ENCODE measurements at places on chromosomes 1 and 21.

GRCh38 chr1:229030630-229031029, 240.3 kb upstream of the RAB4A start:
- no peak for DNase-seq

DNA sequence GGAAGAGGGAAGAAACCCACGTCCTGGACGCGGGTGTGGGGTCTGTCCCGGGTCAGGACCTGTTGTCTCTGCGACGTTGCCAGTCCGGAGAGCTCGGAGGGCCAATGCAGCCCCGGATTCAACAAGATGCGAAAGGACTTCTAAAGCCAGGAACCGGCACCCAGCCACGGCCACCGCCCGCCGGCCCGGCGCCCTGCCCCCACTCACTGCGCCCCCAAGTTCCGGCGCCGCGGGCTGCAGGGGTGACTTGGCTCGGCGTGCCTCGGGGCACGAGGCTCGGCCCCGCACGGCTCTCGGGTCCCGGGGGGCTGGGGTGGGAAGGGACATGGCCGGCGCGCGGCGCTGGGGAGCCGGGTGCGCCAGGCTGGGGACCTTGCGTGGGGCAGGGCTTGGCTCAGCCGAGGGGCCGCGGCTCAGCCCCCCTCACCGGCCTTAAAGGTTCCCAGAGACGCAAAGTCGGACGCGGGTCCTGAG, 51.8 kb upstream of the H6PD start:
- no peak for DNase-seq

GRCh38 chr1:89938171-89939055, 56.5 kb upstream of the ZNF326 start:
- DNase-seq = peak; percentile 65

- no peak for DNase-seq
These were observed 23.0 kb downstream of the LRRC3 start for GRCh38 chr21:44478124-44478800.

DNA sequence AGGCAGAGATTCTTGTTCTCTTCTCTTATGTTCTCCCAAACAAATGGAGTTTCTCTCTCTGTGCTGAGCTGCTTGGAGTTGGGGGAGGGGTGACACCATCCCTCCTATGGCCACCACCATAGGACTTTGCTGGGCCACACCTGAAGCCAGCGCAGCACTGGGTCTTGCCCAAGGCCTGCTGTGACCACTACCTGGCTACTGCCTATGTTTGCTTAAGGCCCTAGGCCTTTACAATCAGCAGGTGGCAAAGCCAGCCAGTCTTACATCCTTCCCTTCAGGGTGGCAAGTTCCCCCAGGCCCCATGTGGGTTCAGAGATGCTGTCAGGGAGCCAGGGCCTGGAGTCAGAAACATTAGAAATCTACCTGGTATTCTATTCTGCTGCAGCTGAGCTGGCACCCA, 6.3 kb upstream of the MTARC2 start:
- no peak for DNase-seq

DNA sequence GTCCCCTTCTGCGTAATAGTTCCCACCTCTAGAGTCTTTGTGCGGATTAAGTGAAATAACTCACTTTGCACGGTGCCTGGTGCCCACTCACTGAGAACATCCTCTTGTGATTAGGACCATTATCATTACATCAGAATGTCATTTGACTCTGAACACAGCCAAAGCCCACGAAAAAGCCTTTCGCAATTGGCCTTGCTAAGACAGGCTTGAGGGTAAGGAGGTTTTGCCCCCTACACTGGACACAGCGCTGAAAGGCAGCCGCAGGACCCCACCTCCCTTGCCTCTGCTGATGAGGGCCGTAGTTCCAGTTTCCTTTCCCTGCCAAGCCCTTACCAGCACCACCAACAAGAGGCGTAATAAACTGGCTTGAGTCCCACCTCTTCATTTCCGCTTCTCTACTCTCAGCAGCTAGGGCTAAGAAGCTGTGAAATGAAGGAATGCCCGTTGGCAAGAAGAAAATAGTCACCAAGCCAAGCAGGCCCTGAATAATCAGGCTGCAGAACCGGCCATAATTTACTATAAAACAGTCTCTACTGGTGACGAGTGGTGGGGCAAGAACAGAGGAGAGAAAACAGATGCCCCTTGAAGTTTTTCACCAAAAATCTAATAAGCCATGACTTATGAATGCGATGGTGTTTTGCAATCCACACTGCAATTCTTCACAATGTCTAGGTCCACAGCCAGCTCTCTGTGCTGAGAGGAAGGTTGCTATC, 53.1 kb downstream of the SH3GLB1 start:
- DNase-seq = peak; percentile 97

GRCh38 chr1:91621360-91621759, 120.7 kb downstream of the CDC7 start:
- DNase-seq = no peak

DNA sequence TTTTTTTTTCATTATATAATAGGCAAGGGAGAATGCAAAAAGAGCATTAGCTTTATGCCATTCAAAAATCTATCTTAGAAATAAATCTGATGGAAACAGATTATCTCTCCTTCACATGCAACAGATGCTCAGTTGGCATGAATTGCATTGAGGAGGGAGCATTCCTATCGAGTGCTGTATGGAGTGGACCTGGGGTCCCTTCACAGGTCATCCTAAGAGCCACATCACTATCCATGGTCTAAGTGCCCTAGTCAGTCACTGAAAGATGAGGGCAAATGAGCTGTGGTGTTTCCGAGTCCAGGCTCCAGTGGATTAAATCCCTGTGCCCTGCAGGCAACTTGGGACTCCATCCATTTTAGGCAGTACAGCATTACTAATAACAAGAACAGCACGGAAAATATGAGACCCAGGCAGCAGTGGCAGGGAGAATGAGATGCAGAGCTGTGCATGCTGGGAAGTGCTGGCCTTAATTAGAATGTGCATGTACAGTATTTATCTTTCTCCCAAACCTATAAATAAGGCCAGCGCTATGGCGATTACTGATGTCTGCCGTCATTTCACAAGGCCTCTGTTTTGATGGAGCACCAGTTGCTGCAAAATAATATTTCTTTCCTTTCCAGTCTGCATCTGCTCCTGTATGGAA, 512.3 kb upstream of the PLXNA2 start:
- DNase-seq = no peak

DNA sequence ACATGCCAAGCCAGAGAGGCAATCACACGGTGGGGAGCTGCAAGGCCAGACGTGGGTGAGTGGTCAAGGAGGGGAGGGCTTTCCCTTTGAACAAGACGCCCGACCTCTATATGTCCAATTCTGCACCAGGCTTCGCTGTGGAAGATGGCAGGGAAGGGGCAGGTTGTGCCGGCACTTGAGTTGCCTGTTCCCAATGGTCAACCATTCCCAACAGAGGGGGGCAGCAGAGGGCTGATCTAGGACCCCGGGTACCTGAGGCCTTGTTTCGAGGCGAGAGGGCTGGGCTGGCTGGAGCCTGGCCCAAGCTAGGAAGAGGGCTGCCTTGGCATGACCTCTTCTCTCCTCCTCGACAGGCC, 64.9 kb downstream of the TMEM53 start:
- DNase-seq = peak; percentile 60

GRCh38 chr1:21234779-21235178, 55.5 kb downstream of the ECE1 start:
- DNase-seq = peak; percentile 56

- DNase-seq = peak; percentile 71
These were observed 4.5 kb upstream of the IER5 start for GRCh38 chr1:181083842-181084605.

DNA sequence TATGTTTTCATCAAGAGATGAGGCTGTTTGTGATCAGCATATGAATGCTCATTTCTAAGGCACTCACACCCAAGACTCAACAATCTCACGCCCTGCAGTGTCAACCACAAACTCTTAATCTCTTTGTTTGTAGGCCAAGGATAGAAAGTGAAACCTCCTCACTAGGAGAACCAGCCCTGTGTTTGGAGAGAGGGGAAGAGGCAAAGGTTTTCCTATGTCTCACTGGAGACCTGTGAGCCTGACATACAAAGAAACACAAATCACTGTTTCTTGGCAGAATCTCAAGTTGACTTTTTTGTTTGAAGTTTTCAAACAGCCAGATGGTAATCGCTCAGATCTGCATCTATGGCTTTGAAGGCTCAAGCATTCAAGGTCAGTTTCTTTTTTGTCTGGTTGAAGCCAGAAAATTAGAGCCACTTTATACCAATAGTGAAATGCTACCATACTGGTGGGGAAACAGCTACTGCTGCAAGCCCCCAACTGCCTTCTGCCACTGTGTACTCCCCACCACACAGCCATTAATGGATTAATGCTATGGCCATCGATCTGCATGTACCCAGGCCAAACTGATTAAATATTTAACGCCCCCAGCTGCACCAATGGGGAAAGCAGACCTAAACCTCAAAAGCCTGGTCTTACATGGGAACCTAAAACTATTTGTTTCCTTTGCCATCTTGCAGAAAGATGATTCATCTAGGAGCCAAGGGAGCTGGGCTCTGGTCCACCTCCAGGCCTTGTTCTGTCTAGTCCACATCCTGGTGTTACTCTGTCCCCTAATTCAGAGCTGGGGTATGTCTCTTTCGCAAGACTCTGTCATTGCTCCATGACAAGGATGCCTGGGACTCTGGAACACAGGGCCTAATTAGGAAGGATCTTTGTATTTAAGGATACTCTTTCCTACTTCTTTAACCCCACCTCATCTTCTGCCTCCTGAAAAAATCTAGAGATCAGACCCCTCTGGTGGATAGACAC, 16.3 kb downstream of the PDZK1 start:
- peak; percentile 55 for DNase-seq

DNA sequence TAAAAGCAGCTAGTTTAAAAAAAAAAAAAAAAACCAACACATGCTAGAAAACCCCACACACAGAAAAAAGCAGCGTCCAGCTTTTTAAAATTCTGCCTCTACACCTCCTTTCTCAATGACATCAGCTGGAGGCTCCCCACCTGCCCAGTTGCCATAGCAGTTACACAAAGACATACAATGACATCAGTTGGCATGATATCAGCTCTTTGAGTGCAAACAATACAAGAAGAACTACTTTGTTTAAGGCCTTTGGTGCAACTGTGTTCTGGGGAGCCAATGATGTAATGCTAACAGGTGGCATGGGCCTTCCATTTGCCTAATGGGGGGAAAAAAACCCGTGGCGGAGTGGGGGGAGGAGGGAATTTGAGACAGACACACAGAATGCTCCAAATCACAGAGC, 32.9 kb downstream of the DUSP10 start:
- peak; percentile 60 for DNase-seq

DNA sequence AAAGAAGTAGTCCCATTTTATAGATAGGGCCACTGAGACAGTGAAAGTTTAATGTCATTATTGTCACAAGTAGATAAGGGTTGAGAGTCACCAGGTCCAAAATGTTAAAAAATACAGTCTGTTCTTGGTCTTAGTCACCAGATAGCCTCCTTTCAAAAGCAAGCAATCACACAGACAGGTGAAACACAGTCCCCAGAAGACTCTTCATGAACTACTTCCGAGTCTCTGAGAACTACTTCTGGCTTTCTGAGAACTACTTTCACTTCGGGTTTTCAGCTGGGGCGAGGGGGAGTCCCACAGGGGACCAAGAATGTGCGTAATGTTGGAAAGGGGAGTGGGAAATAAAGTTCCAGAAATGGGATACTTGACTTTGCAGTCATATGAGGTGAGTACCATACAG, 143.2 kb downstream of the HHIPL2 start:
- no peak for DNase-seq
